ENCODE measurements at places on chromosomes 5 and 9.

DNA sequence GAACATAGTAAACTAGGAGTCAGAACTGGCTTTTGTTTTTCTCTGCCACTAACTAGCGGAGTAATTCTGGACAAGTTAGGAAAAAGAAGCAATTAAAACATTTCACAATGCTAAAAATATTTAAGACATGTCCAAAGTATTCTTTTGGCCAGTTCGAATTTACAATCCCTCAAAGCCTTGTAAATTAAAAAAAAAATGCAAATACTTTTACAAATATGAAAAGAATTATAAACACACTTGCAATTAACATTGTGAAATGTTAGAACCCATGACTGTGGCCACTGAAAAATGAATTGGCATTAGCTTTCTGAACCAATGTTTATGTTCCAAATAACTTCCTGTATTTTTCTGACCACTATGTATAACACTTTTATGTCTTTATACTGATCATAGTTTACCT, 2.2 kb downstream of the RAD1 start:
- DNase-seq: no peak

DNA sequence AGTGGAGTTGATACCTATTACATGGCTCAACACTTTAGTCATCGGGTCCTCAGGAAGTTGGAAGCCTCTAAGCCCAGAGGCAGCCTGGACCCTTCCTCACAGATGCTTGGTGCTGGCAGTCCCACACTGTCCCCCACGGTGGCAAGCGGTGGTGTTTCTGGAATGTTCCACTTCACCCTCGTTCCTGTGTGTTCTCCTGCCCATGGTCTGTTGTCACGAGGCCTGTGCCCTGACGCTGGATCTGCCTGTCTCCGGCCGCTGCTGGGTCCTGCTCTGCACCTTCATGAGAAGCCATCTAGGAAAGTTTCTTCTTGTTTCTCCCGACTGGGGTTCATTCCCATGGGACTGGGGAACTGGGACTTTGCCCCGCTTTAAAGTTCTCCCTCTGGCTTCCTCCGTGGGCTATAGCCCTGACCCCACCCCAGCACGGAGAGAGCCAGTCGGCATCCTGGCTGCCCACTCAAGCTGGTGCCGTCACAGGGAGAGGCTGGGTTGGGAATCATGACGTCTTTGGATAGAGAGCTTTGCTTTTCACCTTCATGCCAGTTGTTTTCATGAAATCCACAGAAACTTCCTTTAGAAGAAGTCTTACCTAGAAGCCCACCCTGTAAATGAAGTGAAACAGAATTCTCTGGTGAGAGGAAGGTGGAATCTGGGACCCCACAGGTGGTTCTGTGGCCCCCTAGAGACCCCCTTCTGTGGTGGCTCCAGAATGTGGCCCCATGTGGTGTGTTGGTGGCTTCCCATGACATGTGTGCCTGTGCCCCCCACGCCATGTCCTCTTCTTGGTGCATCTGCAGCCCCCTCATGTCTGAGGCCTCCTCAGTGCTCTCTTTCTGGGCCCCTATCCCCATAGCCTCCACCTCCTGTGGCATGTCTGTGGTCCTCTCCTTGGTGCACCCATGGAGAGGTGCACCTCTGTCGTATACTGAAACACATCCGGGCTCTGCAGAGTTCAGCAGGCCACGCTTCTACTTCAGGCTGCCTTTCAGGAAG, 43.8 kb downstream of the TRIP13 start:
- no peak for DNase-seq

DNA sequence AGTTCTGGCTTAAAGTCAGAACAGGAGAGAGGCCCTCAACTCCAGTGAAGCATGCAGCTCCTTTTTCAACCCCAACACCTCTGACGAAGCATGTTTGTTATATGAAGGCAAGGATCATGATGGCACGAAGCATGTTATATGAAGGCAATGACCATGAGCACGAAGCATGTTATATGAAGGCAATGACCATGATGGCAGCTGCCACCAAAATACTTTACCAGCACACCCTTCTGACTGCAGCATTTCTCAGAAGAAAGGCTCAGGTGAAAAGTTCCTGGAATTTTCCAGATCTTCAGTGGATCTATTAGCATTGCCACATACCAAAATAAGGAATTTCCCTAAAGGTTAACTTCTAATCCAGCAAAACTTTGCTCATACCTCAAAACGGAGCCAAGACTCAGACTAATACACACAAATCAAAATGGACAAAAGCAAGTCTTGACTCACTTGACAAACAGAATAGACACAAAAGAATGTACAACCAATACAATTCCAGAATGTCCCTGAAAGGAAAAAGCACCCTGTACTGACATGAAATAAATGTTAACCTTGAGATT, 217.4 kb downstream of the FANCC start:
- DNase-seq: no peak

GRCh38 chr5:136308212-136308795, 57.0 kb downstream of the TRPC7 start:
- no peak for DNase-seq

DNA sequence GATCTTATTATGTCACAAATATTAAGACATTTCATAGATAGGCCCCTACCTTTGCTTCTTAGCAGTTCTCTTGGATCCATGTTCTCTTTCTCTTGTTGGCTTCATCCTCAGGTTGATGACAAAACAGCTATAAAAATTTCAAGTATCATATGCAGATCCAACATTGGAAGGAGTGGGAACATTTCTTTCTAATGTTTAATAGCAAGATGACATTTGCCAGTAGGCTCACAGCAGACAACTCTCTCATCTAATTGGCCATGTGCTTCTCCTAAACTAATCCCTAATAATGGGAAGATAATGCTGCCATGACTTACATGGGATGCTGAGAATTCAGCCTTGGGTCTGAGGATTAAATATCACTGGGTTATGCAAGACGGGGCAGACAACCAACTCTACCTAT, 485.5 kb upstream of the SEMA6A start:
- DNase-seq: no peak

GRCh38 chr5:111582451-111582850, 70.1 kb upstream of the STARD4 start:
- DNase-seq: no peak

DNA sequence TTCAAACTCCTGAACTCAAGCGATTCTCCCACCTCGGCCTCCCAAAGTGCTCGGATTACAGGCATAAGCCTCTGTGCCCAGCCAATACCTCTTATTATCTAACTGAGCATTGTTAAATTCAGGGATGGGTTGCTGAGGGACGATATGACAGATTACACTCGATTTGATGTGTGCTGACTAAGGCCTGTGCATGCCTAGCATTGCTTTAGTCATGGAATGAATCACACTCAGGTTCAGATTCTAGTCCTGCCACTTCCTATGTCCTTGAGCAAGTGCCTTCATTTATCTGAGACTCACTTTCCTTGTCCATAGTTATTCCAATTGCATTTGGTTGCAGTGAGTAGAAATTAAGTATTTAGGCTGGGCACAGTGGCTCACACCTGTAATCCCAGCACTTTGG, 19.5 kb downstream of the THBS4 start:
- DNase-seq: peak; percentile 9

- DNase-seq: no peak
These were observed 55.4 kb upstream of the TBC1D2 start for GRCh38 chr9:98310752-98311392.
